ENCODE measurements at places on chromosomes 2 and 18. TPM values are rescaled to one million over a fixed set of nuclear protein-coding genes. Genes with fewer than 3 reads are reported as not detected.

Gene C2orf72
- 6.5 TPM for total RNA-seq

Gene SLC4A5
- total RNA-seq: 0.40 TPM

Gene CREG2
- 10.0 TPM for total RNA-seq

Gene ZAP70
- total RNA-seq: not detected

Gene FBXO15
- total RNA-seq: 1.6 TPM

Gene RPRM
- total RNA-seq: not detected

Gene PDIA6
- total RNA-seq: 363 TPM

Gene SCLY
- total RNA-seq: 26.1 TPM

Gene TTC21B
- total RNA-seq: 8.9 TPM

Gene TNS1
- total RNA-seq: 13.5 TPM

Gene MERTK
- 2.1 TPM for total RNA-seq

Gene NLRC4
- total RNA-seq: not detected

Gene BOLL
- total RNA-seq: not detected

Gene SMAD7
- total RNA-seq: 28.9 TPM

Gene GPR17
- 0.06 TPM for total RNA-seq

Gene ABCG8
- not detected for total RNA-seq

Gene KIAA2012
- total RNA-seq: not detected

Gene COL4A4
- 1.9 TPM for total RNA-seq

Gene POTEC
- total RNA-seq: not detected

Gene G6PC2
- total RNA-seq: not detected

Gene SLC23A3
- 0.62 TPM for total RNA-seq

Gene POTEI
- total RNA-seq: not detected

Gene PJVK
- 0.98 TPM for total RNA-seq

Gene NGEF
- total RNA-seq: 16.8 TPM

Gene CFC1
- not detected for total RNA-seq

All from A549 treated with DMSO at 1 μM for 4 hours (cell line).